ENCODE measurements at places on chromosomes 11 and 22.
A peak's percentile ranks its signal among the peaks of the same experiment; 100 is the strongest.

DNA sequence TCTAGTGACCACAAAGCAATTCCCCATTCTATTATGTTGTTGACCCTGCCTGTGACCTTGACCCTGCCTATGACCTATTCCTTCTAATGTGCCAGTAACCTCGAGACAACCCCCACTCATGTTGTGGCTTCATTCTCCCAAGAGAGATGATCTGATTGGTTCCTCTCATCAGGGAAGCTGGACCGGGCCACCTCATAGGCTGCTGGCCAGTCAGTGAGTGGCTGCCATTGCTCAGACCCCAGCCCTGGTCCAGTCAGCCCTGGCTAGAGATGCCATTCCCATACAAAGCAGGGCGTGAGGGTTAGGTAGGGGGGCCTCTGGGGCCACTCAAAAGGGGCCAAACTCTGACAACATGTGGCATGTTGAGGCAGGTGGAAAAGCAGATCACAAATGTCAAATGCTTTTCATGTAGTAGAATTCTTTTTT, 11.9 kb downstream of the SLC29A2 start:
- peak; percentile 65 for DNase-seq

- no peak for DNase-seq
These were observed 10.1 kb upstream of the PIM3 start for GRCh38 chr22:49950396-49950994.

DNA sequence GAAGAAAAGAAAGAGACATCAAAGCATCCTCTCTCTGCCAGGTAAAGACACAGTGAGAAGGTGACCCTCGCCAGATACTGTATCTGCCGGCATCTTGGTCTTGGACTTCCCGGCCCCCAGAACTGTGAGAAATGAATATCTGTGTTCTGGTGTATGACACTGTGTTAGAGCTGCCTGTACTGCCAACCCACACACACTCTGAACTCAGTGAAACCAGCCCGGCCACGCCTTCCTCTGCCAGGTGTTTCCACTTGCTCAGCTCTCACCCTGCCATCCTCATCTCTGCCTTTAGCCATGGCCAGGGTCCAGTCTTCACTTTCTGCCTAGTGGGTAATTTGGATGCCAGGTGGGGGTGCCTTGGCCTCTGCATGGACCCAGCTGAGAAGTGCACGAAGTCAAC, 24.0 kb downstream of the CBX7 start:
- DNase-seq: peak; percentile 1

- DNase-seq: no peak
These were observed 468 bp downstream of the DDIAS start for GRCh38 chr11:82901922-82902485.

- DNase-seq: peak; percentile 73
These were observed 767 bp downstream of the SLC43A1 start for GRCh38 chr11:57514538-57515331.

DNA sequence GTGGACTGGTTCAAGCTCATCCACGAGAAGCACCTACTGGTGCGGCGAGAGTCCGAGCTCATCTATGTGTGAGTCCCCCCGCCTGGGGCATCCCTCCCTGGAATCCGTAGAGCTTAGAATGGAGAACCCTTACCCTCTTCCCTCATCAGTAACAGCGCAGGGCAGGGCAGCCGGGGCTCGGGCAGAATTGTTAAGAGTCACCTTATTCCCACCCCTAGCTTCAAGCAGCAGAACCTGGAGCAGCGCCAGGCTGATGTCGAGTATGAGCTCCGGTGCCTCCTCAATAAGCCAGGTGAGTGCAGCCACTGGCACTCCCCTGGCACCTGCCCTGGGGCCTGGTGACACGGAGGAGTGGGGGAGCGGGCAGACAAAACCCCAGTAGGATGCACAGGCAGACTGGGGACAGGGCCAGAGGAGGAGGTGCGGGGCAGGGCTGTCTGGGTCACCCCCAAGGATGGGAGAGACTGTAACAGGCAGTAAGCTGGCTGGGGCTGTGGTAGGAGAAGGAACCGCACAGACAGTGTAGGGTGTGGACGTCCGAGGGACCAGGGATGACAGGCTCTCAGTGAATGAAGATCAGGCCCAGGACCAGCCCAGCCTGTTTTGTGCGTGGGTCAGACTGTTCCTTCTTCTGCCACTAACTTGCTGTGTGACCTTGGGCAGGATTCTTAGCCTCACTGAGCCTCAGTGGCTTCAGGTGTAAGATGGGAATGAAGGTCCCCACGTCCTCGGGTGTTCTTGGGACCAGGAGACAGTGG, 20.4 kb downstream of the C22orf23 start:
- DNase-seq: no peak

DNA sequence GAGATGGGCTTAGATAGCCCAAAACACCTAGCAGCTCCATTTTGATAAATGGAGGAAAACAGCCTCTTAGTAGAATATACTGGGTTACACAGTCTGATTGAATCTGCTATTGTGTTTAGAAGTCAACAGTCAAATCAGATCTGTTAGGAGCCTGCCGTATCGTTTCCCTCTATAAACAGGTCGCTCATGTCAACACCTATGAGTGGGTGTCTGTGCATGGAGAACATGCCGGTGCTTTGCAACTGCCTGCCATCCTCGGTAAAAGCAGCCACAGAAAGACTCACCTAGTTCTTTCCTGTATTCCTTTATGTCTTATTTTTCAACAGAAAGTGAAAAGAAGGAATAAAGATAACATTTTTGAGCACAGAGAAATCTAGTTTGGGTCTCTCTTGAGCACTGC, 99.4 kb downstream of the ETS1 start:
- no peak for DNase-seq

GRCh38 chr22:24819911-24820461, 14.0 kb downstream of the SGSM1 start:
- no peak for DNase-seq

- peak; percentile 45 for DNase-seq
These were observed 43.7 kb downstream of the MED15 start for GRCh38 chr22:20550851-20551744.

DNA sequence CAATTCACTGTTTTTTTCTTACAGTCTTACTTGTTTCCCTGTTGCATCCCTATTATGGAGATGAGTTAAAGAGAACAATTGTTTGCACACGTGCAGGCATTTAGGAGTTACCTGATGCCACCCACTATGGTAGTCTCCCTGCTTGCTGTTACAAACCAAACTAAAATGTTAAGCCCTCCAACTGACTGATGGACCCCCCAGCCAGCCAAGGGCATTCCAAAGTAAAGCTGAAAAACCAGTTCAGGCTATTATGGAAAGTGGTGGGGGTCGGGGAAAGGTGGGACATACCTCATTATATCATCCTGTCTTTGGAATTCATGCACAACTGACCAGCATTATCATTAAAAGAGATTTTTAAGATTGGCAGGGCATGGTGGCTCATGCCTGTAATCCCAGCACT, 47.0 kb upstream of the GNAZ start:
- DNase-seq: no peak

GRCh38 chr11:105490333-105490732, 119.5 kb upstream of the GRIA4 start:
- no peak for DNase-seq

- DNase-seq: no peak
These were observed 20.5 kb upstream of the SORL1-AS1 start for GRCh38 chr11:121473064-121473777.

DNA sequence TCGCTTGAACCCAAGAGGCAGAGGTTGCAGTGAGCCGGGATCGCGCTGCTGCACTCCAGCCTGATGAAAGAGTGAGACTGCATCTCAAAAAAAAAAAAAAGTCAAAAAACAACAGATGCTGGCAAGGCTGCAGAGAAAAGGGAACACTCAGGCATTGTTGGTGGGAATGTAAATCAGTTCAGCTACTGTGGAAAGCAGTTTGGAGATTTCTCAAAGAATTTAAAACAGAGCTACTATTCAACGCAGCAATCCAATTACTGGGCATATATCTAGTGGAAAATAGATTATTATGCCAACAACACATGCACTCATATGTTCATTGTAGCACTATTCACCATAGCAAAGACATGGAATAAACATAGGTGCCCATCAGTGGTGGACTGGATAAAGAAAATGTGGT, 89.7 kb downstream of the EFCAB6 start:
- no peak for DNase-seq

- no peak for DNase-seq
These were observed 52.0 kb downstream of the BCR start for GRCh38 chr22:23232094-23232905.

- no peak for DNase-seq
These were observed 3.7 kb downstream of the PHRF1 start for GRCh38 chr11:579830-580601.

GRCh38 chr22:22681221-22681739, 36.9 kb downstream of the GGTLC2 start:
- no peak for DNase-seq

DNA sequence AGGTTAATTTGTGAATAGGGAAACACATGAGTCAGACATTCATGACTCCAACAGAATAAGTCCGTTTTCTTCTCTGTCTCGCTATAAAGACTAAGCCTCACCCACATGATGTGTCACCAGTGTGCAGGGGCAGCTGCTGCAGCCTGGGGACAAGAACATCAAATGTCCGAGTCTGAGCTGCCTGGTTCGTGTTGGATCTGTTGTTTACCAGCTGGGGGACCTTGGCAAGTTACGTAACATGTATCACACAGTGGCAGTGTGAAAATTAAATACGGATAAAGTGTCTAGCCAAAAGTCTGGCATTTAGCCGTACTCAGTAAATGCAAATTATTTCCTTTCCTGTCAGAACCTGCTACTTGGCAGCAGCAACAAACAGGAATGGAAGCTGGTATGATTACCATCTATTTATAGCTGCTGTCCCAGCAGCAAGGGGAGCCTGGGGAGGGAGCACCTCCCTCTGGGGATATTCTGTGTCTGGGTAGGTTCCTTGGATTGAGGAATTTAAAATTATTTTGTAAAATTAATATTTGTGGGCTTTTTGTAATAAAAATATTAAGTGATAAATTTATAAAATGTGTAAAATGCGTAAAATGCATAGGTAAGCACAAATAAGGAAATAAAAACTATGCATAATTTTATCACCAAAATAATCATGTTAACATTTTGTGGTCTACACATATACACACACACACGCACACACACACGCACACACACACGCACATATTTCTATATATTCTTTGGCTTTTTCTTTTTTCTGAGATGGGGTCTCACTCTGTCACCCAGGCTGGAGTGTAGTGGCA, 1.3 kb upstream of the CLDN25 start:
- no peak for DNase-seq

- DNase-seq: no peak
These were observed 131.1 kb downstream of the DBX1 start for GRCh38 chr11:20029193-20029592.

DNA sequence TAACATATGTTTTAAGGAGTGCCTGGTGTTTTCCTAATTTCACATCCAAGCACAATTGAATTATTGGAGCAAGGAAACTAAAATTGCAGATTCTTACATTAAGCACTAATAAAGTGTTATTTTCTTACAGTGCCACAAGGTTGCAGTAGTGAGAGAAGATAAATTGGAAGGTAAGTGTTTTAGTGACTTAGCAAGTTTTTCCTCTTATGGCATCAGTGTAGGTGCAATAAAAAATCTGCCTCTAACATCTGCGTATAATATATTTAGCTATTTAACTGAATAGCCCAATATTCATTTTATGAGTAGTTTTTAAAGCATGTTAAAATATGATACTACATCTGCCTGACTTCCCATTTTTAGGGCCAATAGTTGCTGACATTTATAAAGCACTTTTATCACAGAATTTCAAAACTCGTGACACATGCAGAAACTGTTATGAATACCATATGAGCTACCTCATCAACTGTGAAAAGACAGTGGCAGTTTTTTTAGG, 19.0 kb downstream of the POLD3 start:
- peak; percentile 17 for DNase-seq

GRCh38 chr11:3959015-3959902, 103.8 kb downstream of the STIM1 start:
- DNase-seq: peak; percentile 35

DNA sequence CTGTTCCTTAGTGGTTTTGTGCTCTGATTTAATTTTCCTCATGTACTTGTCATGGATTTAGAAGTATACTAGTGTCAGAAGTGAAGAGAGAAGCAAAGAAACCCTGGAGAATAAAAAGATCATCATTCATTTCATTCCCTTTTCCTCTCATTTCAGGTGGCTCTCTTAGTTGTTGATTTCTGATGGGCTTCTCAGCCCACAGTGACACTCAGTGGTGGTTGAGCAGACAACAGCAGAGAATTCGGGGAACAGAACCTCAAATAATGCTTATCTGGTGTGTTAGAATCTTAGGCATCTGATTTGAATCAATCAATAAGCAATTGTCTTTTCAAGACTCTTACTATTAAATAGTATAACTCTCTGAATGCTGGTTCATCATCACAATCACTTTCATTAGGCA, 1289.4 kb downstream of the FAM181B start:
- no peak for DNase-seq

DNA sequence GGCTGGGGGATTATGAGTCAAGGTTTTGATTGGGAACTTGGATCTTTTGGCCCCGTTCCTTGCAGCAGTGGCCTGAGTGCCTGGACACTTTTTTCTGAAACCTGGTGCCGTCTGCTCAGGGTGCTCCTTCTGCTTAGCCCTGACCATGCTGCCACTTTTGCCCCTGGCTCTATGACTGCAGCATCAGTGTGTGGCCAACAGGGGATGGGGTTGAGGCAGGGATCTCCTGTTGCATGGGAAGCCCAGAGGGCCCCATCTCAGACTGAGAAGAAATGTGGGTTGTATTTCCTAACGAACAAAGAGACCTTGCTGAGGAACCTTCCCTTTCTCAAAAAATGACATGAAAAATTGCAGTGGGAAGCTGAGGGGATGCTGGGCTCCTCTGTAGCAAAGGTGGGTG, 18.7 kb downstream of the POU2F3 start:
- DNase-seq: no peak

DNA sequence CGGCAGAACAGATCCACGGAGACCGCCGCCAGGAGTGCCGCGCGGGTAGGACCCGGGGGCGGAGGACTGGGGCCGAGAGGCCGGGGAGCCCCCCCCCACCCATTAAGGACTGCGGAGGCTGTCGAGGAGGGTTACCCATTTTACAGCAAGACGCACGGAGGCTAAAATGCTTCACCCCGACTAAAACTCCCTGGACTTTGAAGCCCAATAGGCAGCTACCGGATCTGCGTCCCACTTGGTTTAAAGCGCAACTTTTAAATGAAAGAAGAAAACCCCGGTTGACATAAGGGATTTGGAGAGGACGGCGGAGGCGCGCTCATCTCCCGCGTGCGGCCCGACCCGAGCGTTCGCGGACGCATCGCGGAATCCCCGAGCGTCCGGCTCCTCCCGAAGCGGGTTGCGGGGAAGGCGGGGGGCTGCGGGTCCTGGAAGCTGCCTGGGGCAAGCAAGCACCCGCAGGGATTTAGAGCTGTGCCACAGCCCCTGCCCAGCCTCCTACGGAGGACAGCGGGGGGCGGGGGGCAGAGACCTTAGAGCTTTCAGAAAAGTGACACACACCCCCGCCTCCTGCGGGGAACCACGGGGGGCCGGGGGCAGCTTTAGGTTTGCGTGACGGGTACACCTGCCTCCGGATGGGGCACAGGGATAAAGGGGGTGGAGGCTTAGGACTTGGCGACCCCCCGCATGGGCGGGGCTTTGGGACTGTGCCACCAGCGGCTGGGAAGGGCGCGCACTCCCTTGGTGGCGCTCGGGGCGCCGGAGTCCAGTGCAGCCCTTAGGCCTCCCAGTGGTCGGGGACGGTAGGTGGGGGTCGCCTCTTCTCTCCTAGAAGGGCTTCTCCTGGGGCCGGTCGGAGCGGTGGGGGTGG, 760 bp upstream of the CELSR1 start:
- peak; percentile 63 for DNase-seq

- DNase-seq: peak; percentile 54
These were observed 99.7 kb upstream of the HSD17B12 start for GRCh38 chr11:43580735-43581369.

Measured in iPS-NIHi11 (cell line).